COR-L47 (cell line): ENCODE measurements at places on chromosomes 11 and 22.

GRCh38 chr11:95375451-95375850 is 144.4 kb upstream of the SESN3 start:
- no peak for DNase-seq

DNA sequence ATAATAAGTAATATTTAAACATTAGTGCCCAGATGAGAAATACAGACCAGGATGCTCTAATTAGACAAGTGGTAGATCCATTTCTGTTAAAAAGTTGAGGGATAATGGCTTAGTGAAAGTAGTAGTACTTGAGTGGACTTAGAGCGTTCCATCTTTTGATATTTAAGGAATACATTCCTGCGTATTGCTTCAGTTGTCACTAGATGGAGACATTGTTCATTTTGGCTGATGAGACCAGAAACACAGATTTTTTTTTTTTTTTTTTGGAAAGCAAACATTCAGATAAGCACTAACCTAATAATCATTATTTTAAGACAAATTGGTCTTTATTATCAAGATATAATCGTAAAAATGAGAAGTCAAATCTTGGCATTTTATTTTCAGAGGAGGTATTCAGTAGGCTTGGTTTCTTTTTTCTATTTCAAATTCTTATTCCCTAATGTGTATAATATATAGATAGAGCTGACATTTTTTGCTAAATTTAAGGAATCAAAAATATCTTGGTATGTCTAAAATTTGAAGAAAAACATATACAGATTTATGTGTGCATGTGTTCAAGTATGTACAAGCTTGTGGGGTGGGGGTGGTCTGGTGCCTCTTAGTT is 92.9 kb downstream of the DYNC2H1 start:
- peak; percentile 9 for DNase-seq

GRCh38 chr22:34722901-34723300 is 343.1 kb upstream of the ISX start:
- no peak for DNase-seq

- no peak for DNase-seq
Observed at GRCh38 chr11:125358254-125358840, 137.7 kb downstream of the FEZ1 start.

GRCh38 chr11:130815956-130816355 is 100.3 kb downstream of the SNX19 start:
- no peak for DNase-seq
